ENCODE measurements at places on chromosomes 12 and 14. TPM values are rescaled to one million over a fixed set of nuclear protein-coding genes. Genes with fewer than 3 reads are reported as not detected.

- DNase-seq: peak; percentile 39
Measured at GRCh38 chr14:102554821-102555819, 37.3 kb upstream of the RCOR1 start.

- DNase-seq: no peak
Measured at GRCh38 chr14:53380052-53380866, 227.1 kb upstream of the DDHD1 start.

CD163L1 gene
- total RNA-seq: 11.0 TPM

SRRM4 gene
- total RNA-seq: not detected

DNA sequence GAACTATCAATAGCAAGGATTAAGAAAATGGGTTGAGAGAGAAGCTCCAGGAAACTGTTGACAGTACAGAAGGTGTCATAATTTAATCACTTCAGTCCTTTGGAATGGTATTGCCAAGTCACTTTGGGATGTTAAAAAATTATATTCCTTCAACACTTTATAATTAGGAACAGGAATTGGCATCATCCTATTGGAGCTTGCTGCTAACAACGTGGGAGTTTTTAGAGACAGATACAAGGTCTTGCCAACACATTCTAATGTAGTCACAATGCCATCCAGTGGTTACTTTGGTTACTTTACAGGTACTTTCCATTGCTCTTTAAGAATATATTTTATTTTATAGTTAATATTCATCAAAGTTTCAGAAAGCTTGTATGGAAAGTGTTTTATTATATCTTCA, 310.1 kb downstream of the SYT1 start:
- peak; percentile 51 for DNase-seq

- no peak for DNase-seq
Measured at GRCh38 chr12:5441497-5442236, 9.8 kb downstream of the NTF3 start.

DNA sequence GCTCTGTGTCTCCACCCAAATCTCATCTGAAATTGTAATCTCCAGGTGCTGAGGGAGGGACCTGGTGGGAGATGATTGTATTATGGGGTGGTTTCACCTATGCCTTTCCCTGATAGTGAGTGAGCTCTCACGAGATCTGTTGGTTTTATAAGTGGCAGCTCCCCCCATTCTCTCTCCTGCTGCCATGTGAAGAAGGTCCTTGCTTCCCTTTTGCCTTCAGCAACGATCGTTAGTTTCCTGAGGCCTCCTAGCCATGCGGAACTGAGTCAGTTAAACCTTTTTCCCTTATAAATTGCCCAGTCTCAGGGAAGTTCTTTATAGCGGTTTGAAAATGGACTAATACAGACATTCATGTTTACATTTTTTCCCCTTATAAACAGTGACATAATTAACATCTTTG, 36.1 kb downstream of the PELI2 start:
- DNase-seq: no peak

P3H3 gene
- 91.1 TPM for total RNA-seq

GRCh38 chr12:3520168-3520567, 29.2 kb downstream of the PRMT8 start:
- no peak for DNase-seq

GRCh38 chr12:43540470-43540869, 11.5 kb downstream of the ADAMTS20 start:
- no peak for DNase-seq

- no peak for DNase-seq
Measured at GRCh38 chr12:15689751-15690191, 99.4 kb downstream of the EPS8 start.

- DNase-seq: no peak
Measured at GRCh38 chr12:80712866-80713265, 3.8 kb upstream of the MYF5 start.

GRCh38 chr12:128450810-128451209, 183.8 kb downstream of the TMEM132C start:
- no peak for DNase-seq

- DNase-seq: no peak
Measured at GRCh38 chr12:108634341-108634751, 652 bp upstream of the SELPLG start.

DNA sequence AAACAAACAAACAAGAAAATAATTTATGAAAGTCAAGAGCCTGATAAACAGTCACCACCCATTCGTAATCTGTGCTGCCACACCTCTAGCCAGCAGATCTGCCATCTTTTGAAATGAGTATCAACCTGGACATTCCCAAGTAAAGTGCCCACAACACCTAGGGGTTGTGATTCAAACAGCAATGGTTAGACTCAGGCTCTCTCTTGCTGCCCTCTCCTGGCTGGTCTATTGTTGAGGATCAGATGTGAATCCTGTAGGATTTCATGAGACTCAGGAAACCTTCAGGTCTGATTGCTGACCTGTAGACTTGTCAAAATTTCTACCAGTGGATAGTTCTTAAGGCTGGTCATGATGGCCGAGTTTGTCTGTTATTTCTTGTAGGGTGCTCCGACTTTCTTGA, 26.8 kb downstream of the DGLUCY start:
- DNase-seq: no peak

DNA sequence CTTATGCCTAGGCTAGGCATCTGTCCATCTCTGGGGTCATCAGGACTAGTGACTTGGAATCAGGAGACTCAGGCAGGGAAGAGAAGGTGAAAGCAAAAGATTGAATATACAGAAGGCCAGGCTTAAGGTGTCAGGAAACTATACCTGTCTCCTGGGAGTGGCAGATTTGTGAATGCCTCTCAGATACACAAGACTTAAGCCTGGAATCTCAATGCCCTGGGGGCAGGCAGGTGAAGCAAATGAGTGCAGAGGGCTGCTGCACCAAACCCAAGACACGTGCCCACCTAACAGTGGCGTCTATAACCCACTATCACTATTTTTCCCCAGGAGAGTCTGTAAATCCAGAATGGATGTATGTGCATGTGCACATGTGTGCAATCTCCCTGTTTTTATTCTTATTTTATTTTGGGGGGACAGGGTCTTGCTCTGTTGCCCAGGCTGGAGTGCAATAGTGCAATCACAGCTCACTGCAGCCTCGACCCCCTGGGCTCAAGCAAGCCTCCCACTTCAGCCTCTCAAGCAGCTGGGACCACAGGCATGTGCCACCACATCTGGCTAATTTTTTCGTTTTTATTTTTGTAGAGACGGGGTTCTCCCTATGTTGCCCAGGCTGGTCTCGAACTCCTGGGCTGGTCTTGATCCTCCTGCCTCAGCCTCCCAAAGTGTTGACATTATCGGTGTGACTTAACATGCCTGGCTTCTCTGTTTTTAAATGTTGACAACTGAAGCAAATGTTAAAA, 31.9 kb upstream of the FOS start:
- DNase-seq: no peak

SERPINA1 gene
- not detected for total RNA-seq
